ENCODE measurements at places on chromosomes 4 and X.

DNA sequence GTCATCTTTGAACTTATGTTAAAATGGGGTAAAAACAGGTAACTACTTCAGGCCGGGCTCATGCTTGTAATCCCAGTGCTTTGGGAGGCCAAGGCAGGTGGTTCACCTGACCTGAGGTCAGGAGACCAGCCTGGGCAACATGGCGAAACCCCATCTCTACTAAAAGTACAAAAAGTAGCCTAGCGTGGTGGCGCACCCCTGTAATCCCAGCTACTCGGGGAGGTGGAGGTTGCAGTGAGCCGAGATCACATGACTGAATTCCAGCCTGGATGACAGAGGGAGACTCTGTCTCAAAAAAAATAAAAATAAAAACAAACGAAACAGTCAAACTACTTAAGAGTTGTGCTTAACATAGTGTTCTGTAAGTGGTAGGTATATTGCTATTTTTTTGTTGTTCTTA lies 2.5 kb downstream of the DDX3X start:
- DNase-seq, result no peak

- no peak for DNase-seq
Measured at GRCh38 chr4:94567811-94568210, 116.1 kb downstream of the PDLIM5 start.

DNA sequence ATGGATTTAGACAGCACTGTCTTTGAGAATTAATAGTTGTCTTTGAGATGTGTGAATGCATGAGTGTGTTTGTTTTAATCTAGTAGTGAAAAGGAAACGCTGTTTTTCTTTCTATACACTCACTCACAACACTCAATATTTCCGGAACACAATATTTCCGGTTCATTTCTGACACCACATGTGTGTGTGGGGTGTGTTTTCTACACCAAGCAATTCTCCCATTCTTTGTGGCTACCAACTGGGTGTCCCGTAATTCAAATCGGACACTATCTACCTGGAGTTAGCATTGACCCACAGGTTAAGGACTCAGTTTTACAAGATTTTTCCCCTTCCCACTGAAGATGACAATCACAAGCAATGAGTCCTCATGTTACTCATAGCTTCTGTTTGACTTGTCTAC lies 113.9 kb downstream of the SNCA start:
- no peak for DNase-seq

GRCh38 chr4:16082426-16083240 lies 1.2 kb downstream of the PROM1 start:
- peak; percentile 94 for DNase-seq

GRCh38 chr4:44927399-44928380 lies 201.3 kb upstream of the GNPDA2 start:
- peak; percentile 75 for DNase-seq

All from eye (tissue), 1 donor.